Adipocyte (in vitro differentiated cells): ENCODE measurements at places on chromosomes 6 and 20.

DNA sequence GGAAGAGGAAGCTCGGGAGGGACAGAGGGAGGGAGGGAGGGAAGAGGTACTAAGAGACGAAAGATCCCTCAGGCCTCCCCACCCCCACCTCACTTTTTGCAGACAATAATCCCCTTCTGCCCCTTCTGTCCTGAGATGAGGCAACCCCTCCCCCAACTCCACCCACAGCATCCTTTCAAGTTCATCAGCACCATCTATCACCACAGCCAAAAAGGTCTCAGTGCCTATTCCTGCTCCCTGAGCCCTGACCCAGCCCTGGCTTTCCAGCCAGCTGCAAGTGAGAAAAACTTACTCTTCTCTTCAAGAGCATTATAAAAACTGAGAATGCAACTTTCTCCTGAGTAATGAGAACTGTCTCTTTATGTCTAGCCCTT is 133.2 kb upstream of the LRFN2 start:
- DNase-seq: no peak

GRCh38 chr6:32908897-32909296 is 31.9 kb downstream of the HLA-DMB start:
- no peak for DNase-seq

DNA sequence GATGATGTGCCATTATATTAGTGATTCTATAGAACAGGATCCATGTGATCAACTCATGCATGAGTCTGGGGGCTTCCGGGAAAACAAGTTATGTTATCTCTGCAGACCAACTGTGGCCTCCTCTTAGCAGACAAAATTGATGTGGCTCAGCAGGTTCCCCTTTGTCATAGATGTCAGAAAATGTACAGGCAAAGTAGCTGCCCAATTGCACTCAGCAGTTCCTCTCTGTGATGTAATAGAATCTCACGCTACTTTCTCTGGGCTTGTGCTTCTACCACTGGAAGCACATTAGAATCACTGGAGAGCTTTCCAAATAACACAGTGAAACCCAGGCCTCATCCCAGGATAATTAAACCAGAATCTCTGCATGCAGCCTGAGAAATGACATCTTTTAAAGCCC is 253.1 kb downstream of the SLC24A3 start:
- no peak for DNase-seq

DNA sequence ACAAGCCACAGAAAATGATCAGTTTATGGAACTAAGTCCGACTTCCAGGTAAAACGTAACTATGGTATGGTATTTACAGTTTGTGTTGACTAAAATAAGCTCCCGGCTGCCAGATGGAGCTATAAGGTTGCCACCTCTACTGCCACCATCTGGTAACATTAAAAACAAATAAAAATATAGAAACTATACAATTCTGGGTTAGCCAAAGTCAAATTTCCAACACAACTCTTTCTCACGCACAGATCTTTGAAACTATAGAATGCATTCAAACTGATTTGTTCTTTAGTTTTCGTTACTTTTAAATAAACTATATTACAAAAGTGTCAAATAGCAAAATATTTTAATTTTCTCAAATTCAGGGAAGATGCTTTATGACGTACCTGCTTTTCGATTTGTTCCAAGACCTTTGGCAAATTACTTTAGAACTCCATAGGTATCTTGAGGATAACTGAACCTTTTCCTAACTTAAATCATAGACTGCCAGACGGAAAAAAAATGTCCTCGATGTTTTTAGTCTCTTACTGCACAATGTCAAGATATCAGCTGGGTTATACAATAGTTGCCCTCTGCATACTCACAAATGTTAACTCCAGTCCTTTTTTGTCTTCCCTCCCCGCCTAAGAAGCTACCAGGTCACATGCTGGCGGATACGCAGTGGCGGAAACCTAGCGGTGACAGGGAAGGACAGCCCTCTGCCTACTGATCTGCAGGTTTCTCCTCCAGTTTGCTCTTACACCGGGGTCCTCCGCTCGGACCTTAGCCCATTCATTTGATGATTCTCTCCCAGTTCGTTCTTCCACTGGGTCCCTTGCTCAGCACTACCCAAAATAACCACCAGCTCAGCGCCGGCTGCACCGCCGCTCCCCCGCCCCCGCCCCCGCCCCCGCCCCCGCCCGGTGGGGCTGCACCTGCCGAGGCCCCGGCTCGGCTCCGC is 888 bp downstream of the SLC17A5 start:
- DNase-seq: peak; percentile 76

DNA sequence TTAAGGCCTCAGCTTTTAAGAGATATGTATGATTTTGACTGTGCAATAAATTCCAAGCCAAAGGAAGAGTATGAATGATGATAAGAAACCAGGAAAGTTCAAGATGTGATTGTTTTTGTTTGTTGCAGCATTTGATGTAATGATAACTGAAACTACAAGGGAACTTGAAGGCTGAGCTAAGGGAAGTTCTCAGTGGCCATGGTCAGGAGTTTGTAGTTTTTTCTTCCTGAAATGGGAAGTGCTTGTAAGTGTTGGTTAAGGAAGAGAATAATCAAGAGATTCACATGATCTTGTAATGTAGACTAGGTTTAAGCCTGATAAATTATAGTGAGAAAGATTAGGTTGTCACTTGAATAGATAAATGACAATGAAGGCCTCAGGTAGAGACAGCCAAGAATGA is 53.4 kb downstream of the PTCHD4 start:
- DNase-seq: no peak

- no peak for DNase-seq
Observed at GRCh38 chr20:21113697-21114096, 7.5 kb upstream of the LINC00237 start.

DNA sequence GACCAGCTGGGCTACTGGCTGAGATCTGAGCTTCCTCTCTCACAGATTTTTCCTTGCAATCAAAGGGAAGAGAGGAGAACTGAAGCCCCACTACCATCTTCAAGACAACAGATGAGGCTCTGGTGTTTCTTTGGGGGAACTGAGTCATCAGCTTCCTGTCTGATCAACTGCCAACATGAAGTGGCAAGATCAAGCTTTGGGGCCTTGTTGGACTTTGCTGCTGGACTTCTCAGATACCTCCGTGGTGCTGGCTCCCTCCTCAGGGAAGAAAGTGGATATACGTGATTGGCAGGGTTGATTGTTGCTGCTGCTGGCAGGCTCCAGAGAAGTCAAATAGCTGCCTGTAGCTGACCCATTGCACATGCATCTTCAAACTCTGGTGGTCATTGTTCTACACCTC is 3.6 kb upstream of the TOX2 start:
- no peak for DNase-seq

DNA sequence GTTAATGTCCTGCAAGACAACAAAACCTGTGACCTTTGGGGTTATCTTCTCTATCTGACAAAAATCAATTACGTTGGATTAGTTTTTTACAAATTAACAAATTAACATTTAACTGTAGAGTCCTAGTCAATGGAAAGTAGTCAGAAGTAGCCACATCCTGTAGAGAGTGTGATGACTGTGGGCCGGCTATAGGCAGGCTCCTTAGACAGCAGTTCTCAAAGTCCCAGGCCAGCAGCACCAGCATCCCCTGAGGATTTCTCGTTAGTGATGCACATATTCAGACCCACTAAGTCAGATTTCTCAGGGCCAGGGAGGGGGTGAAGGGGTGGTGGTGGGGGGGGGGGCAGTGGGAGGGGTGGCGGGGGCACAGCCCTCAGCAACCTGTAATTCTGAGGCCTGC is 37.2 kb downstream of the ZNF341 start:
- no peak for DNase-seq

GRCh38 chr20:61178551-61179071 is 73.5 kb upstream of the CDH4 start:
- DNase-seq: no peak

GRCh38 chr6:119215309-119215708 is 134.3 kb downstream of the MAN1A1 start:
- peak; percentile 11 for DNase-seq

DNA sequence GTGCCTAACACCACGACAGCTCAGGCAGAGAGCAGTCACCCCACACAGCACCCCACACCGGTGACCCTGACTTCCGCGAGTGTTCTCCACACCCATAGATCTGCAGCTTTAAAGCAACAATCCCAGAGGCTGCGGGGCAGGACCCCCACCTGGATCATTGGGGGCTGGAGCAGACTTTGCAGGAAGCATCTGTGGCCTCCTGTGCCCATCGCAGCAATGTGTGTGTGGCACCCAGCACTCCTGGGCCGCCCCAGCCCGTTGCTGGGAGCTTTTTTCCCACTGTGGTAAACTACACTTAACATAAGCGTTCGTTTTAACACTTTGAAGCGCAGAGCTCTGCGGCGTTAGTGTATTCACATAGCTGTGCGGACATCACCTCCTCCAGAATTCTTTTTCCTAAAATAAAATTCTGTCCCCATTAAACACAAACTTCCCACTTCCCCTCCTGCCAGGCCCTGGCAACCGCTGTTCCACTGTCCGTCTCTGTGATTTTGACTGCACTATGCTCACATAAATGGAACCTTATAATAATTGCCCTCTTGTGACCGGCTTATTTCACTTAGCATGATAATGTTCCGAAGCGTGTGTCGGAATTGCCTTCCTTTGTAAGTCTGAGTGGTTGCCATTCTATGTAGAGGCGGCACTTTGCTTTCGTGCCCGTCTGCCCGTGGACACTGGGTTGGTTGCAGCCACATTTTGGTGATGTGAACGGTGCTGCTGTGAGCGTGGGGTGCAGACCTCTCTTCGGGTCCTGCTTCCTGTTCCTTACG is 382.5 kb downstream of the CDH4 start:
- DNase-seq: no peak

GRCh38 chr6:78995946-78996345 is 82.1 kb downstream of the PHIP start:
- DNase-seq: no peak

DNA sequence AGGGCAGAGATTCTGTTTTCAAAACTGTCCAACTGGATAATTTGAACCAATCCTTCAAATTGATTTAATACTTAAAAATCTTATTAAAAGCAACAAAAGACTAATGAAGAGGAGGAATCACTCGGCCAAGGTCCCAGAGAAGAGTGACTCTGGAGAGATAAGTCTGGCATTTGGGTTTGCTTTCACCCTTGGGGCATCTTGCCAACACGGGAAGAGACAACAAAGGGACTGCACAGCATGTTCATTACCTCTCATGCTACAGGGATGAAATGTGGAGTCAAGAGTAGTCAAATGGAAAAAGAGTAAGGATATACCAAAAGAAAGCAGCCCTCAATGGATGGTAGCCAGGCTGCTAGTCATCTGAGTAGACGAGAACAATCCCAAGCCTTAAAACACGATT is 68.2 kb downstream of the KHDRBS2 start:
- no peak for DNase-seq

DNA sequence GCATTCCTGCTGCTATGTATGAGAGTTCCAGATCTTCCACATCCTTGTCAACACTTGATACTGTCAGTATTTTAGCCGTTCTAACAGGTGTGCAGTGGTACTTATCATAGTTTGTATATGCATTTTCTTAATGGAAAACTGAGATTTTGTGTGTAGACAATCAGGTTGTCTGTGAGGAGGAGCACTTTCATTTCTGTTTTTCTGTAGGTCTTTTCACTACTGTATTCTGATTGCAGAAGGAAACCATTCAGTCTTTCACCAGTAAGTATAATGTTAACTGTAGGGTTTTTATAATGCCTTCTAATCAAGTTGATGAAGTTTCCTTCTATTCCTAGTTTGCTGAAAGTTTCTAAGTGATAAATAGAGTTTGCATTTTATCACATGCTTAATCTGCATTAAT is 107.5 kb downstream of the C6orf58 start:
- no peak for DNase-seq

- DNase-seq: peak; percentile 69
Observed at GRCh38 chr6:7424967-7425807, 35.6 kb downstream of the RIOK1 start.

GRCh38 chr6:35354361-35355135 is 12.2 kb downstream of the PPARD start:
- peak; percentile 46 for DNase-seq

DNA sequence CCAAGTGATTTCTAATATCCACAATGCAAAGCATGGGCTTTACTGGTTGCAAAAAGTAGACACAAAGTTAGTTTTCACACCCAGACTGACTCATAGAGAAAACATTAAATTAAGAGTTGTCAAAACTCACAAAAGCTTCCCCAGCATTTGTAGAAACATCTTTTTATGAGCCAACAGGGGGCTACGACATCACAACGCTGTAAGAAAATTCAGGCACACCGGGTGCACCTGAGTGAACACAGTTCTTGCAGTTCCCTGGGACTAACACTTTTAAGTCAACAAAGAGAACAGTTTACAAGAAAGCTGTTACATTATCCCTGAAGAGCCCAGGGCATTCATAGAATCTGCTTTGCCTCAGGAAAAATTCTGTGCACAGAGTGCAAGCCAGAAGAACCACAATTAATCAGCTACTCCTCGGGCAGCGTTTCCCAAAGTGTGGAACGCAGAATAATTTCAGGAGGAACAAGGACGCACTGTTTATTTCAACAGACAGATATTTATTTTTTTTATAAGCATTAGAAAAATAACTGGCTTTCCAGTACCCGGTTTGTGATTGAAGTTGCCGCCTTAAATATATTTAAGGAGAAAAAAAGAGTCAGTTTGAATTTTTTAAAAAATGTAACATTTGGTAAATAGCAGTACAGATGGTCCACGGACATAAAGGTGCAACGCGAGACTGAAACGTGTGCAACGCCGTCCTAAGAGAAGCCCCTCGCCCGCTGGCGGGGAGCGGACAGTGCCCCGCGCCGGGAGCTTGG is 1.2 kb downstream of the NCOA5 start:
- peak; percentile 39 for DNase-seq
